ENCODE measurements at places on chromosomes 7 and 10. TPM values are rescaled to one million over a fixed set of nuclear protein-coding genes. Genes with fewer than 3 reads are reported as not detected.

GRCh38 chr7:128041203-128041602 is 10.0 kb upstream of the LRRC4 start:
- DNase-seq, result no peak

The SEMA4G gene
- 0.63 TPM for polyA plus RNA-seq

DNA sequence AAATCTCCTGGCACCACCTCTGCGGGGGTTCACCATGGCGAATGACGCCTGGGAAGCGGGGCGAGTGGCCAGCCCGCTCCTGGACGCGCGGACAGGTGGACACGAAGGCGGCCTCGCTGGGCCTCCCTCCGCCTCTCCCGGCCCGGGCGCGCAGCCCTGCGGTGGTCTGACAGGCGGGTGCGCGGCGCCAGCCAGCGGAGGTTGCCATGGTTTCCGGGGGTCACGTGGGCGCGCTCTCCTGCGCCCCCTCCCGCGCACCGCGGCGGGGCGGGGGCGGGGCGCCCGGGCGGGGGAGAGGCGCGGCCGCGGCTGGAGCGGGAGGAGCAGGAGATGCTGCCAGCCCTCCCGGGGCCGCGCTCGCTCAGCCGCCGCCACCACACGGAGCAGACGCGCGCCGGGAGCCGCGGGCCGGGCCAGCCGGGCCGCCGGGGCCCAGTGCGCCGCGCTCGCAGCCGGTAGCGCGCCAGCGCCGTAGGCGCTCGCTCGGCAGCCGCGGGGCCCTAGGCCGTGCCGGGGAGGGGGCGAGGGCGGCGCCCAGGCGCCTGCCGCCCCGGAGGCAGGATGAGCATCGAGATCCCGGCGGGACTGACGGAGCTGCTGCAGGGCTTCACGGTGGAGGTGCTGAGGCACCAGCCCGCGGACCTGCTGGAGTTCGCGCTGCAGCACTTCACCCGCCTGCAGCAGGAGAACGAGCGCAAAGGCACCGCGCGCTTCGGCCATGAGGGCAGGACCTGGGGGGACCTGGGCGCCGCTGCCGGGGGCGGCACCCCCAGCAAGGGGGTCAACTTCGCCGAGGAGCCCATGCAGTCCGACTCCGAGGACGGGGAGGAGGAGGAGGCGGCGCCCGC is at the start of gene PRKAR2B:
TSS of gene PRKAR2B (plus strand) at position 359 of the 848 bp plus-strand sequence. CDS start at position 562, 203 bp downstream.
- no peak for DNase-seq

- DNase-seq, result no peak
Observed at GRCh38 chr7:74356589-74357315, 67.5 kb downstream of the CLIP2 start.

The TYW1B gene
- 5.7 TPM for polyA plus RNA-seq

DNA sequence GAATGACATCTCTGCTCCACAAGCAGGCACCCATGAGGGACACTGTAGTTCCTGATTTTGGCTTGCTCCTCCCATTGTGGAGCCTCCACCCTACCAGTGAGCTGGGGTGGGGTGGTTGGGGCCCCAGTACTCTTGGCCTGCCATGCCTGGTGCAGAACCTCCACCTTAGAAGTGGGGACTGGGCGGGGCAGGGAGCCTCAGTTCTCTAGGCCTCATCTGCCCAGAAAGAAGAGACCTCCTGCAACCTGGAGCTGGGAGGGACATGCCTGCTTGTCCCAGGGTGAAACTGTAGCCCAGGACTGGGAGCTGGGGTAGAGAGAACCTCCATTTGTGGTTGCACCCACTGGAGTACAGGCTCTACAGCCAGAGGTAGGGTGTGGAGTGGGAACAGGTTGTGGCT is 14.4 kb downstream of the RAMP3 start:
- DNase-seq, result no peak

DNA sequence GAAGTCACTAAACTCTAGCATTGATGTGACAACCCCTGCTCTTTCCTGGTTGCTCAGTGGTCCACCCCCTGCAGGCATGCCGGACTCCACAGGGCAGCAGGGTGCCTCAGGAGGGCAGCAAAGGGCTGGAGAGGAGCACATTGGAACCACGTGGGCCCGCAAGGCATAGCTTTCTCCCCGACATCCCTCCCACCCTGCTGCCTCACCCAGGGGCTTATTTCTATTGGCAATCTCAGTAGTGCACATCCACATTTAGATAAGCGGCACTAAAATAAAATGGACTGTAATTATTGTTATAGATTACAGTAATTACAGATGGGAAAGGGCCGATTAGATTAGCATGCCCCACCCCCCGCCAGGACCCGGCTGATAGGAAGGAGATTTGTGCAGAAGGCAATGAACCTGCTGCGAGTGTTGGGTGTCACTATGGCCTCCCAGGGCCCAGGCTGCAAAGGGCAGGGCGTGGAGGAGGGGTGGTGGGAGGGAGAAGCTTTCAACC is 580.1 kb downstream of the GRID1 start:
- DNase-seq, result no peak

- no peak for DNase-seq
Observed at GRCh38 chr10:1444826-1445225, 292.5 kb downstream of the ADARB2 start.

- no peak for DNase-seq
Observed at GRCh38 chr10:49610114-49610457, at the start of gene SLC18A3. Gene SLC18A3 (plus strand): TSS chr10:49610310. CDS start chr10:49610741, 431 bp downstream.

The NME8 gene
- 0.24 TPM for polyA plus RNA-seq

DNA sequence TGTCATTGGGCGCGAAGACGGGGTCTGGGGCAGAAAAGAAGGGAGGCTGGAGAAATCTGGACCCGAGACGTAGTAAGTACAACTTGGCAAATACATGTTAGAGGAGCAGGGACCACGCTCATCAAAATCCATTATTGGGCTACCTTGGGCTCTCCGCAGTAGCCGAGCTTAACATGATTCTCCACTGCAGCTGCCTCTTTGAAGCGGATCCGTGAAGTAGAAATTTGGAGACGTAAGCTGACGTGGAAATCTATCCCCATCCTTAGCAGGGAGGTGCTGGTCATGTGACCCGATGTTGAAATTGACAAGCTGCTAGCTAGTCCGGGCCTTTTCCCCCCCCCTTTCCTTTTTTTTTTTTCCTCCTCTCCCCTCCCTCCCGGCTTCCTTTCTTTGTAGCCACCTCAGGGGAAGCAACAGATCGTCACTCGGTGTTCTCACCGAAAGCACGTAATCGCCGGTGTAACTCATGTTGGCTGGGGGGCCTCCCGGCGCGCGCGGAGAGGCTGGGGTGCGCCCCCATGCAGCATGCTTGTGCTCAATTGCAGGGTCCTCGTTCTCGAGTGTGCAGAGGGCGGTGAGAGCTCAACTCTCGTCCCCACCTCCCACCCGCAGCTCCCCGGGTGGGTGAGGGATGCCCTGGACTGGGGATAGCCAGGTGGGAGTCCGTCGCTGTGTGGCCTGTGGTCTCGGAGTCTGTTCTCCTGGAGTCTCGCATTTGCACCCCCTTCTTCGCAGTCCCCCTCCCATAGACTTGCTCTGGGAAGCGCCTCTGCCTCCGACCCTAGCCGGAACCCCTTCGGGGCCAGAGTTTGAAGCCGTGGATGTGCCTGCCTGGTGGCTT is at the start of gene HOXA11:
TSS of gene HOXA11 (minus strand) at position 220 of the 841 bp plus-strand sequence. CDS start at position 132, 88 bp downstream.
- no peak for DNase-seq

The ELN gene
- polyA plus RNA-seq, result 0.42 TPM

The MMD2 gene
- polyA plus RNA-seq, result not detected

The CPA1 gene
- not detected for polyA plus RNA-seq

DNA sequence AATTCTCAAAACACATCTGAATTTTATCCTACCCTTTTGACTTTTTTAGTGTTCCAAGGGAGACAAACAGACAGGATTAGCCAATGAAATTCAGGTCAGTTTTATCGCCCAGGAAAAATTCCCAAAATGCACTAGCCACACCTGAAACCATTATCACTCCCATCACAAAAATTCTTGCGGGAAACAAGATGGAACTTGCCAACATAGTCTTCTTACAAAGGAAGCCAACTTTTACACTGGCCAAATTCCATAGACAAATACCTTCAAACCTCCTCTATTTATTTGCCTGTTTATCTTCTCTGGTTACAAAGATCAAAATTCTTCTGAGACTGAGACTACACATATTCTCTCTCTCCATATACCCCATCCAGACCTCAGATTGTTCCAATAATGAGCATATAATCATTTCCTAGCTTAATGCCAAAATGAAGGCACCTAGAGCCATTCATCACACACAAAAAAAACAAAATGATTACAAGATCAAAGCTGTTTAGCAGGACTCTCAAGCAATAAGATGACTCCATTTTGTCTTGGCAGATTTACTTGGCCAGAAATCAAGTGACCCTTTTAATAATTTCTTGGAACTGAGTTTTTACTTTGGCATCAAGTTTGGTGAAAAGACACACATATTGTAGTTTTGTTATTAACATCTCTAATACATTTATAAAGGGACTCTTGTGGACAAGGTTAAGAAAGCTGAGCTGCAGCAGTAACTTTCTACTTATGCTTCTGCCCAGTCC is 30.2 kb downstream of the MET start:
- DNase-seq, result no peak

- no peak for DNase-seq
Observed at GRCh38 chr10:55183993-55184392, 383.0 kb upstream of the PCDH15 start.

DNA sequence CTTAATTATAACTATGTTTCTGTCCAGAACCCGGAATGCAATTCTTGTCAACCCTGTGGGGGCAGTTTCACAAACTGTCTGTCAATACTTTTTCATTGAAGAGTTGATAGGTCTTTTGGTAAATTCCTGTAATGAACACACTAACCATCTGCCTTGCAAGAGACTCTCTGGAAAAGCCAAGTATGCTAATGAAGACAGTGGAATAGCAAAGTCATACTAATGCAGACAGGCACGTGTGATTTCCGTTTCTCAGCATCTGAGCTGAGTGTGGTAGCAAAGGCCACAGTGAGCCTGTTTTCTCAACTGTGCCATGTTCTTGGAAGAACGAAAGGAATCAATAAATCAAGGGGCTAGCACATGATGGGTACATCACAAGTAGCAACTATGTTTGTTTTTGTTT is 494.1 kb upstream of the NRP1 start:
- DNase-seq, result no peak

DNA sequence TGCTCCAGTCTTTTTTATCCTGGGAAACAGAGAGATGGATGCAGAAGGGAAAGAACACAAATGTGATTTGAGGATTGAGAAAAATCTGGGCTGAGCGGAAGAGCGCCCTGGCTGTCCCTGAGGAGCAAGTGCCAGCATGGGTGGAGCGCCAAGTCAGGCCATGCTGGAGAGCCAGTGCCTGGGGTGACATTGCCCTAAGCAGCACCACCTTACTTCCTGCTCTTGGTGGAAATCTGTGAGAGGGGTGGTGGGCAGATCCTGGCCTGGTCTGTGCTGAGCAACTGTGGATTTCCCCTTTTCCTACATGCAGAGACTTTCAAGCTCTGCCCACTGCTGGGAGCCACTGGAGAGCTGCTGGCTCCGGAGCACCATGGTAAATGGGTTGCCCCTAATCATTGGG is 36.9 kb downstream of the DDIT4 start:
- DNase-seq, result no peak

GRCh38 chr7:147721962-147722830 is 868.4 kb upstream of the C7orf33 start:
- DNase-seq, result no peak

DNA sequence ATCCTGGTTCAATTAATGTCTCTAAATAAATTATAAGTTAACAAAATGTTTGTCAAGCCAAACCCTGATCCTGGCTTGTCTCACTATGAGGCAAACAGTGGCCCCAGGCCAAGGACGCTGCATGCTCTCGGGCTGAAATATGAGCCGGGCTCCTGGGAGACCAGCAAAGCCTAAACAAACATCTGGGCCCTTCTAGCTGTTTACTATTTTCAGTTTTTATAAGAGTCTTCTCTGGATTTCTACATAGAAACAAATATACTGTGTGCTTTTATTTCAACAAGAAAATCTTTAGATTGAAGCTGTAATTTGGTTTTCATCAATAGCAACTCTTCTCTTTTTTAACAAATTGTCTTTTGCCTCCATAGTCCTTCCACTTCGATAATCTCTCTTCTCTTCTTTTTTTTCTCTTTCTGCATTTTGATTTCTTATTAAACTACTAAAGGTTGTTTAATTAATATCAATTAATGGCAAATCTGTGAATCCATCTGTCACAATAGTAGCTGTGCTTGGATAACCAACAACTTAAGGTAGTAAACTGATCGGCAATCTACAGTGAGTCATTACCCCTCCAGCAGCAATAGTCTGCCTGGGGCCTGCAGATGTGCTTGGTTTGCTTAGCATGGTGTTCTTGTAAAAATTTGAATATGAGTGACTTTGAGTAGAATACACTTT is 83.3 kb upstream of the DNAJC1 start:
- no peak for DNase-seq

The NUPR2 gene
- not detected for polyA plus RNA-seq

DNA sequence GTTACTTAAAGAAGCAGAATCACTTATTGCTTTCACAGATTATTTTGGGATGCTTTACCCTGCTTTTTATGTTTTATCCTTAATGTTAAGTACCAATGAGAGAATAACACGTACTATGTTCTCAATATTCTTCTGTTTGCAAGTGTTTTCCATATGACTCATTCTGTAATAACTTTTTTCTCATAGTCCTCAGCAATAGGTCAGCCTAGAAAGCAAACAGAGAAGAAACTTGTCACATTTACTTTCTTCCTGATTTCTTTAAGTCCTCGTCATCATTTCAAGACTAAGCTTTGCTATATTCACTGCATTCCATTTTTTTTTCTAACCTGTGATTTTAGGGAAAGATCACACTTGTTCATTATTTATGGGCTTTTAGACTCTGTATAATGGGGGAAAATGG is 6.8 kb upstream of the AGR2 start:
- no peak for DNase-seq

DNA sequence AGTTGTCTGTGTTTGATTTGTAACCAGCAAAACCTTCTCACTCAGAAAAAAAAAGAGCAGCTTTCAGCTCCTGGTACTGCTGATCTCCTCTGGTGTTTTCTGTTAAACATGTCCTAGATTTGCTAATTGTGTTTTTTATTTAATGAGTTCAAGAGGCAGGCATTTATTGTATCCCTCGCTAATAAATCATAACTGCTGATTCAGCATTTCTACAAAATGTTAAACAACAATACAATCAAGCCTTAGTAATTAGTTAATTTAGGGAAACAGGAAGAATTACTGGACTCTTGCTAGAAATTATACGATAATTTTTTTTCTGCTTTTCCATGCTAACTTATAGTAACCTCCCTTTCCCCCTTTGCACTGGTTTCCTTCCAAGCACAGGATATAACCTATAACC is 66.8 kb upstream of the NRP1 start:
- DNase-seq, result no peak

DNA sequence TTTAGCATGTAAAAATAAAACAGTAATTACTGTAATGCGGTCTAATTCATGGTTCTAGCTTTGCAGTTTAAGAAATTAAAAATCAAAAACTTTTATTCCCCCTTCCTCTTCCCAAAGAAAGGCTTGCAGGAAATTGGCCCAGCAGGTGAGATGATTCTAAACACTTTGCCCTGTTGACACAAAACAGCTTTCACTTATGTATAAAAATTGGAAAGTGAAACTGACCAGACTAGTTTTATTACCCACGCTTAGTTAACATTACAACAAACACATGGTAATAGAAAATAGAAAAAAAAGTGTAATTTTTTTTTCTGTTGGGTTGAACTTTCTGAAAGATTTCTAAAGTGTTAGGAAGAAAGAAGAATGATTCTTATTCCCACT is 1.2 kb upstream of the CCDC6 start:
- DNase-seq, result no peak
